Naive thymus-derived CD4-positive, alpha-beta T cell (primary cell): ENCODE measurements at places on chromosomes 3 and 15. TPM values are rescaled to one million over a fixed set of nuclear protein-coding genes. Genes with fewer than 3 reads are reported as not detected.

- H3K27ac ChIP-seq, result no peak overlapping the region
- no peaks in the 10 kb centered on the region for H3K4me1 ChIP-seq
- no peaks in the 10 kb centered on the region for H3K36me3 ChIP-seq
- no peaks in the 10 kb centered on the region for H3K27me3 ChIP-seq
Measured at GRCh38 chr3:122635789-122636188, 44.9 kb upstream of the PARP14 start.

DNA sequence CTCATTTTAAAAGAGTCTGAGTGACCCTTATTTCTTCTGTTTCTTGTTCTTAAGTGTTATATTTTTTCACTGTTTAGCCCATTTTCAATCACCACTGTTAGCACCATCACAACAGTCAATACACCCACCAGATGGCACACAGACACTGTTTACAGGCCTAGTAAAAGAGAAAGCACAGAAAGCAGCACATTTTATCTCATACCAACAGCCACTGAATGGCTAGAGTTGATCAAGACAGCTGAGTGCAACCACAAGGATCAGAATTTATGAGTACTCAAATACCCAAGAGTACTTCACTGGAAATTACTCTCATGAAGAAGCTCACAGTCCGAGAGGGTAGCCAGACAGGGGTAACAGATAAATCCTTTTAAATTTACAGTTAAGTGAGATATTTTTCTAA, 127.0 kb downstream of the TFDP2 start:
- no peak for DNase-seq
- H3K36me3 ChIP-seq, result no peaks in the 10 kb centered on the region
- no peak overlapping the region for H3K4me3 ChIP-seq
- H3K27ac ChIP-seq, result no peak overlapping the region

- H3K4me1 ChIP-seq, result no peaks in the 10 kb centered on the region
- H3K27me3 ChIP-seq, result no peaks in the 10 kb centered on the region
- H3K36me3 ChIP-seq, result no peaks in the 10 kb centered on the region
- no peak overlapping the region for H3K27ac ChIP-seq
Measured at GRCh38 chr3:19250959-19251610, 102.8 kb downstream of the KCNH8 start.

CRYGS gene
- 4.1 TPM for total RNA-seq

GRCh38 chr3:11287404-11287803, 15.2 kb downstream of the ATG7 start:
- DNase-seq, result no peak
- no peaks in the 10 kb centered on the region for H3K27me3 ChIP-seq
- no peak overlapping the region for H3K27ac ChIP-seq
